Sciatic nerve (tissue), 2 donors: ENCODE measurements at places on chromosomes 2 and 18. TPM values are rescaled to one million over a fixed set of nuclear protein-coding genes. Genes with fewer than 3 reads are reported as not detected.

GRCh38 chr2:237438080-237438940, 24.3 kb upstream of the COL6A3 start:
- no peak for DNase-seq

DNA sequence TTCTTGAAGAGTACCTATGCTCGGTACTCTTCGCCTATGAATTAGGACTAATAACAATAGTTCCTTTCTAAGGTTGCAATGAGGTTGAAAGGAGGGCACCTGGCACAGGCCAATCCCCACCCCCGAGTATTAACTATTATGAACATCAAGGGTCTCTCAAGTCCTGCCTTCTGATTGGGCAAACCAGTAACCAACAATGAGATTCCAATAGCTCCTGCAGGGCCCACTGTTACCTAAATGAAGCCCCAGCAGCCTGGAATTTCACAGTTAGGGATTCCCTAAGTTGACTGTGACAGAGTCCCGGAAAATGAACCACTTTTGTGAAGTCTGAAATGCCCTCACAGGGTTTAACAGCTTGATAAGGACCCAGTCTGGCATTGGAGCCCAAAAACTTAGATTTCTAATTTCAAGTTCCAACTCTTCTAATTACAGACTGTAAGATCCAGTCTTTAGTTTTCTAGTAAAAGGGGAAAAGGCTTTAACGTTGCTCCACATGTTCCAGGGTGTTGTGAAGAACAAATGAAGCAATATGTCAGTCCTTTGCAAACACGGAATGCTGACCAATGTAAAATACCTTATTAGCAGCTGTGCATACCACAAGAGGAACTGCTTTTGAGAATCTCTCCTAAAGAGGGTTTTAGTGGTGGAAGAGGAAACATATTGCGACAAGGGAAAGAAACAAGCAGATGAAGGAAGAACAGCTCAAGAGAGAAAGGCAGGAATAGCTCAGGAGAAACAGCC, 277.7 kb upstream of the MAP2 start:
- no peak for DNase-seq

DNA sequence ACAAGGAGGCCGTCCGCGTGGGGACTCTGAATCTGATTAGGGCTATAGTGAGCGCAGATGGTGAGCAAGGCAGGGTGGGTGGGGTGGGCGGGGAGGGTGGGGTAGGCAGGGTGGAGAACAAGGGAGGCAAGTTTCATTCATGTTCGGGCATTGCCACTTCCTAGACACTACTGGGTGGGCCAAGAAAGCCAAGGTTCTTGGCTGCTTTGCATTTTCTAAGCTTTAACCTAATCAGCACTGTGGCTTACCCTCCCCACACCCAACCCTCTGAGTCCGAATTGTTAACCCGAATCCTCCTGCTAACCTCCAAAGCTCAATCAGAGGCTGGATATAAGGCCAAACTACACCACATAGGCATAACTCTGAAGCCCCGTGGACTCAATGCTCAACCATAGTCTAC, 18.1 kb downstream of the MROH2A start:
- DNase-seq = no peak

DNA sequence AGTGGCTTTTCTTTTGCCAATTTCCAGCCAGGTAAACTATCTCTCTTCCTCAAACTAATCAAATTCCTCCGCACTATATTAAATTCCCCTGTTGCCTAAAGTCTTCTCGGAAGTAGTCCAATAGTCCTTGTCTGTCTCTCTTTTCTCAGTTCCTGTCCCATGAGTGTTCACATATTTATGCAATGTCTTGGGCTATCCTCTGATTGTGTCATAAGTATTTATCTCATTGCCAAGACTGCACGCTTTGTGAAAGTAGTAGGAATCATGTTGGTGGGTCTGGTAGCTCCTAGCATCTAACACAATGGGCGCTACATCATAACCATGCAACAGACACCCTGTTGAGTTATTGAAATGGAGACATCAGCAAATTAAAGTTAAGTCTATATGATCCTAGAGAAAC, 59.9 kb upstream of the POU3F3 start:
- DNase-seq = no peak

GRCh38 chr2:85794491-85795121, 40.8 kb downstream of the ATOH8 start:
- no peak for DNase-seq

DNA sequence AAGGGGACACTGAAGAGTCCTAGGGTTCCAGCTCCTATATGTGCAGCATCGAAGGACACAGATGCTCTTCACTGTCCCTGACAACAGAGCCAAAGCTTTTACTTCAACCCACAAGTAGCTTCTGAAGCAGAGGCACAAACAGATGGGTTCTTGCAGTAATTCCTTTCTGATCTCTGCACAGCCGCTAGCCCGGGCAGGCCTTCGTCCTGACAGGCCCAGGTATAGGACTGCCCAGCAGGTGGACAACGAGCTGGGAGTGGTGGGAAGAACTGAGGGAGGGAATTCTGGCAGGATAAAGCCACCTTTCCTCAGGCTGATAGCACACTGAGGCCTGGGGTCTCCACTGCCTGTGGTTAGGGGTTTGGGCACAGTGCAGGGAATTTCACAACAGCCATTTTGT, 94.8 kb downstream of the RHOB start:
- no peak for DNase-seq

- no peak for DNase-seq
These were observed 923.7 kb upstream of the CNTNAP5 start for GRCh38 chr2:123101434-123101833.

- DNase-seq = no peak
These were observed 41.3 kb downstream of the CCDC93 start for GRCh38 chr2:117972476-117973123.

DNA sequence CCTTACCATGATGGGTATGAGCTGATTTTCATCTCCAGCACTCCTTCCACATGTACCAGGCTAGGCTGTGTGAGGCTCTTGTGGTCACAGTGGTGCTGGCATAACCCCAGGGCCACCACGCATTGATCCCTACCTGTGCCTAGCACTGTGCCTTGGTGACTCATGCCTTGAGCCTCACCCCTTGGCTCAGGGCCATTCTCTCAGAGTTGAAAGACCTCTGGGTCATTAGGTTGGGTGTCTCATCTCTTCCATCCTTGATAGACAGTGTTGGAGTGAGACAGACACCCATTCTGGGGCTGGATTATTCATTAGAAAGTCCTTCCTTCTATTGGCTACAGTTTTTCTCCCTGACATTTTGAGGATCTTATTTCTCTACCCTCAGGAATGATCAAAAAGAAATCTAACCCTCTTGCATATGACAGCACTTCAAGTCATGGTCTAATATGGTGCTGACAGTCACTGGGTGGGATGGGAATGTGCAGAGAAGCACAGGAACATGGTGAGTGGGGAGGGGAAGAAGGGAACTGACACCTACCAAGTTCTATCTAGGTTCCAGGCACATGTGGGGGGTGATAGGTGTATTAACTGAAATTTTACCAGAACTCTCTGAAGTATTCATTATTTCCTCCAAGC, 41.3 kb downstream of the DYSF start:
- peak; percentile 26 for DNase-seq

DNA sequence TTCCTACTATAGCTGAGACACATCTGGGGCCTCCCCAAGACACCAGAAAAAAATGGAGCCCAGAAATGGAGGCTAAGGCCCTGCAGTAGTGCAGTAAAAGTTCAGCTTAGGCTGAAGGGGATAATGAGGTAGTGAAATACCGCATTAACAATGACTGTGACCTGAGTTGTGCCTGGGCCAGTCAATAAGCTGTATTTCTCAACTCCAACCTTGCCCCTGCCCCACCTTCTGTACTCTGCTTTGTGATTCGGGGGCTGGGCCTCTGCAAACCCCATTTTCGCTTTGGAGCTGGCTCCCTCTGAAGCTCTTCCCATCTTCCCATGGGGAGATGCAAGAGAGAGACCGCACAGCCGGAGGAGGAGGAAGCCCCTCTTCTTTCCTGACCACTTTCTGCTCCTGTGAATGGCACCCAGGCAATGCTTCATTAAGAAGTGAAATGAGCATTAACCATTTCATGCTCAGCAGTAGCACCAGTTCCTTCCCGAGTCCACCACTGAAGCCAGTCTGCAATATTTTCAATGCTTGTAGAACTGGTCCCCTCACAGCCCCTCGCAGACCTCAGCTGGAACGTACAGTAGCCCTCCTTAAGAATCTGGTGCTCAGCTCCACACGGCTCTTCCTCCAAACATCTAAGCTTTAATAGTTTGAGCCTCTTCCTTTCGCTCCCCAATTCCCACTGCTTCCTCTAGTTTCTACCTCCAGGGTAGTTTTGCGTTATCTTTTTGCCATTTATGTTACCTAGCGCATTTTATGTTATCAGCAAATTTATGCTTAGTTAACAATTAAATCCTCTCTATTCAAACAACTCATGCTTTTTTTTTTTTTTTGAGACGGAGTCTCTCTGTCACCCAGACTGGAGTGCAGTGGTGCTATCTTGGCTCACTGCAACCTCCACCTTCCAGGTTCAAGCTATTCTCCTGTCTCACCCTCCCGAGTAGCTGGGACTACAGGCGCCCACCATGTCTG, 32.6 kb upstream of the SCYGR1 start:
- DNase-seq = no peak

DNA sequence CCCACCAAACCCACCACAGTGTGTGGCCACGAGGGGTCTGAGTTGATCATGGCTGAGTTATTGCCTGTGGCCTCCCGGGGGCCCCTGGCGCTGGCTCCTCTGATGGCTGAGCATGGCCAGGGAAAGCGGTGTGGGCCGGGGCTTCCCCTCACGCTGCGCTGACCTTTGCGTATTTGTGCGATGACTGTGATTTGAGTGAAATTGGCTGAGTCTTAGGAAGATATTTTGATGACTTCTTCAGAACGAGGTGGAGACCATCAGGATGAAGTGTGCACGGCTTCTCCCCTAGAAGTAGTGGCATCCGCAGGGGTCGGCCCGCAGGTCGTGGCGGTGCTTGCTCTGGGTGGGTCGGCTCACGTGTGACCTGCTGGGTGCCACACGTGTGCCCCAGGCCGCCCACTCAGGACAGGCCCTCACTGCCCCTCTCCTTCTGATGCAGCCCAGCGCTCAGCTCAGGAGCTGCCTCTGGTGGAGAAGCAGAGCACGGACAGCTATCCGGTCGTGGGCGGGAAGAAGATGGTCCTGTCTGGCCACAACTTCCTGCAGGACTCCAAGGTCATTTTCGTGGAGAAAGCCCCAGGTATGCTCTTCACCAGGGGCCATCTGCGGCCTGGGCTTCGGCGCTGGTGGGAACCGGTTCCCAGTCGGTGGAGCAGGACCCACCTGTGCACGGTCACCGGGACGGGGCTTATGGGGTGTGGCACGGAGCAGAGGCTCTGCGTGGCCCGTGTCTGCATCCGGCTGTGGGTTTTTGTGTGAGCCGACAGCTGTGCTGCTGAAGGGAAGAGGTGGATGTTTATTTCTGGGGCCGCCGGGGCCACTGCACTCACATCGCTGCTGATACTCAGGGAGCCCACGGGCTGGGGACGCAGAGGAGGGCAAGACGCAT, 55.8 kb downstream of the NFATC1 start:
- DNase-seq = no peak

DNA sequence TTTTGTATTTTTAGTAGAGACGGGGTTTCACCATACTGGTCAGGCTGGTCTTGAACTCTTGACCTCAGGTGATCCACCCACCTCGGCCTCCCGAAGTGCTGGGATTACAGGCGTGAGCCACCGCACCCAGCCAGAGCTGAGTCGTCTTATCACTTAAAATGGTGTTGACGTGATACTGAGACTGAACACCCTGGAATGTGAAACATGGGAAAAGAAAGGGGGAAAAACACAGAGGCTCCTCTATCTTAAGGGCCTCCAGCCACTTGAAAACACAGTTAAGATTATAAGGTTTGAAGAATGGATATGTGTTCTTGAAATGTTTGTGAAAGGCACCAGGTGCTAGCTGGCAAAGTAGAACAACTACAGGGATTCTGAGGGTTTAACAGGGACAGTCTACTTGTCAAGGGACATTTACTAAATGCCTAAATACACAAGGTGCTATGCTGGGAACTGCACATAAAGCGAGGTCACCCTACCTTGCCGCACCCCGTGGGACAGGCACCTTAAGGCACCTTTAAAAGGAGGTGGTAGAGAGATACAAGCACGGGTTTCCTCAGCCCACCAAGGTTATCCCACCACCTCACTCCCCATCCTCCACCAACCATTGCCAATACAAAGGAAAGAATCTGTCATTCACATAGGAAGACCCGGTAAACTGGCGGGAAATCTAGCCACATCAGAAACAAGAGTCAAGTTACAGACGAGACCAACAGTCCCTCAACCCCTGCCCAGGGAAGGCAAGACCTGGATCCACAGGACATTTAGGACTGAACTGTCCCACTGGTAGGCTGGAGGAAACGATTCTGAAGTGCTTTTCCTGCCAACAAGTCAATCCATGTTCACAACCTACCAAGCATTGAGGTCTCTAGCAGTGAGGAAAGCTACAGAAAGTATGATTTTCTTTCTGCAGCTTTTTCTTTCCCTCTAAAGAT, 43.4 kb downstream of the STK39 start:
- no peak for DNase-seq

GRCh38 chr18:44771956-44772917, 91.5 kb downstream of the SETBP1 start:
- DNase-seq = peak; percentile 70

DNA sequence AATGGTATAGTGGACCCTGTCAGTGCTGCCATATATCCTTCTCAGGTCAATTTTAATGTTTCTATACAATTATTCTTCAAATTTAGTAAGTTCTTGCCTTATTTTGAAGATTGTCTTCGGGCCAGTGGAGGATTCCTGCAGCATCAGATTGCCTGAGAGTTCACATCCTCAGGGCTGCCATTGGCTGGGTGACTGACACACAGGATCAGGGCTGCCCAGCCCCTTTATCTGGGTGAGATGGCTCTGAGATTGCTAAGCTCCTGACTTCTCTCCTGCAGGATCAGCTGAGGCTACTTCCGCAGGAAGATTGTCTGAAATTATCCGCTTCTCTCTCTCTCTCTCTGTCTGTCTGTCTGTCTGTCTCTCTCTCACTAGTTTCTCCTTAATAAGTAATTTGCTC, 567.4 kb downstream of the TSN start:
- DNase-seq = no peak

DNA sequence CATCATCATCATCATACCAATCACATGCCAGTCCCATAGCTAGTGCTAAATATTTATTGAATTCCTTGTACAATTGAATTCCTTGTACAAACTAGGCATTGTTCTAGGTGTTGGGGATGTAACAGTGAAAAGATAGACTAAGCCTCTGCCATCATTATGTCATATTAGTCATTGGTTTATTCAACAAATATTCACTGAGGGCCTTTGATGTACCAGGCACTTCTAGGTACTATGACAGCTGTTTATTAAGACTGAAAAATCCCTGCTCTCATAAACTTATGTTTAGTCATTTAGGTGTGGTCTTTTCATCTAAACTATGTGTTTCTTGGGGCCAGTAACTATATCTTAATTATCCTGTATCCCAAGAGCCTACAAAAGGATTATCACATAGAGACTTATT, 412.3 kb upstream of the ETAA1 start:
- DNase-seq = no peak

The C1D gene
- total RNA-seq = 18.5 TPM

The ANKRD30BL gene
- total RNA-seq = not detected

The LTBP1 gene
- total RNA-seq = 48.9 TPM

The STAT4 gene
- 3.5 TPM for total RNA-seq
